ENCODE measurements at places on chromosomes 3 and 15.

GRCh38 chr3:13593615-13594014, 44.7 kb downstream of the FBLN2 start:
- no peak for DNase-seq

DNA sequence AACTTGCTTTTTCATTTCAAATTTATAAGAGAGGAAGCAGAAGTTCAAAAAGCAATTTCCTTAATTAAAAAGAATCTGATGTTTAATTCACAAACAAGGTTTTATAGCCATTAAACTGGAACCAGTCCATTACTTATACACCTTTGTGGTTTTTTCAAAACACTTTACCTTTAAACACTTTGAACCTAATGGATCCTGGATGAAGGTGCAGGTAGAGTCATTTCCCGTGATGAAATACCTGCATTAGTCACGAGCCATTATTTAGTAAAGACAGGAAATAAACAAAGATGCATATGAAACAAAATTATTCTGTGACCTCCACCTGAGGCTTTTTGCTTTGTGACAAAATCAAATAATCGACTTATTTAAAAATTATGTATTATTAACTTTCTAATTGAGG, 341.7 kb upstream of the UBE2E2 start:
- DNase-seq: no peak

DNA sequence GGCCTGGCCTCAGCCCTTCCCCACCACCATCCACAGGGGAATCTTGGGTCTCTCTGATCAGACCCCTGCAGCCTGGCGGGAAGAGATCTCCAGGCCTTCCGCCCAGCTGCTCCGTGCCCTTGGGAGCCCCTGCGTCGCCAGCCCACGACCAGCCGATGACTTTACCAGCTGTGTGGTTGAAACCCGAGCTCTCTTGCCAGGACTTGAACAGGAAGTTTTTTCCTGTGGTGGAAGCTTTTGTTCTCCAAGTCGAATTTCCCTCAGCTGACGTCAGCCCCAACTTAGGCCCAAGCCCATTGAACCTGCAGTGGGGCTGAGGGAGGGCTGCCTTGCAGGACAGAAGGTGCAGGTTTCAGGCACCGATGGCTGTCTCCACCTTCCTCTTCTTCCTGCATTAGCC, 51.7 kb upstream of the SMAD3 start:
- DNase-seq: no peak

- DNase-seq: no peak
Observed at GRCh38 chr3:129432036-129432435, 3.6 kb upstream of the EFCAB12 start.

DNA sequence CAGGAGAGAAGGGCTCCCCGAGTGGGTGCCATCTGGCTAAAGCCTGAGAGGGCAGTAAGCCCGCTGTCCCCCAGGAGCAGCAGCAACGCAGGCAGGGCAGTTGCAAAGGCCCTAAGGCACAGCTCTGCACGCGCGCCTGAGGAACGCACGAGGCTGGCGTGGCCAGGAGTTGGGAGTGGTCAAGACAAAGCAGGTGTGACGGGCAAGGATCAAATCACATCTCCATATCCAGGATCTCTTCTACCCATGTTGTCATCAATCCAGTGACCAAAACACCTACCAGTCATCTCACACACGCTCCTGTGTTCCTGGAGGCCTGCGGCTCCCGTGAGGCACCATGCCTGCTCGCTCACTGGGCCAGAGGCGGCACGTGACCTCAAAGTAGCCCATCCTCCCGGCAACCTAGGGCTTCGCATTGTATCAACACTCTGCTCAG, 59.5 kb downstream of the ERC2 start:
- no peak for DNase-seq

GRCh38 chr3:175255698-175256097, 396.6 kb downstream of the NAALADL2 start:
- DNase-seq: no peak

DNA sequence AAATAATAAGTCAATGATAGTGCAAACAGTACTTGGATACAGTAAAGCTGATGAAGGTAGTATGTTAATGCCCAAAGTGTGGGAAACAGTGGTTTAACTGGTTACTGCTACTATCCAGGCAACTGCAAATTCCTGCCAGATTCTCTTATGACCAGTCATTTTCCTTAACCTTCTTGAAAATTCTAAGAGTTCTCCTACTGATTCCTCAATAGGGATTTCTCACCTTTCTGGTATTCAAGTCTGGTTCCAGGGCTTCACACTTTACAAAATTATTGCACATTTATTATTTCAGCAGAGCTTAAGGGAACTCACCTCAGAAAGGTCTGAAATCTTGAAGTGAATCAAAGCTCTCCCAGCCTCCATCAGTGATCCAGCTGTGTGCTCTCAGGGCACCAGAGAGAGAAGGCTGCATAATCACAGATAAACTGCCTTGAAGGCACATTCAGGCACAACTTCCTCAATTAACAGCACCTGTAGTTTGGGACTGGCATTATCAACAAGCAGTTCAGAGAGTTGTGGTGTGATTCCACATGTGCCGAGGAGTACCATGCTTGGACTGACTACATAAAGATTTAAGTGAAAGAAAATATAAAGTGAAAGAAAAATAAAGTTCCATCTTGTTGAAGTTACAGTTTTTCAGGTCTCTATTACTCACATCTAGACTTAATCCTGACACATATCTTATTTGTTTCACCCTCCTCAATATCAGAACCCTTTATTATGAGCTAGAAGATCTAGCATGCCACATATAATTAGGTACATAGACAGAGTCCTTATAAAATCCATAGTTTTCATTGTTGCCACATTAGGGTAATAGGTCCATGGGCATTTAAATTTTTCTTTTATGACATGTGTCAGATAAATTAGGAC, 59.5 kb upstream of the TIPARP start:
- no peak for DNase-seq

DNA sequence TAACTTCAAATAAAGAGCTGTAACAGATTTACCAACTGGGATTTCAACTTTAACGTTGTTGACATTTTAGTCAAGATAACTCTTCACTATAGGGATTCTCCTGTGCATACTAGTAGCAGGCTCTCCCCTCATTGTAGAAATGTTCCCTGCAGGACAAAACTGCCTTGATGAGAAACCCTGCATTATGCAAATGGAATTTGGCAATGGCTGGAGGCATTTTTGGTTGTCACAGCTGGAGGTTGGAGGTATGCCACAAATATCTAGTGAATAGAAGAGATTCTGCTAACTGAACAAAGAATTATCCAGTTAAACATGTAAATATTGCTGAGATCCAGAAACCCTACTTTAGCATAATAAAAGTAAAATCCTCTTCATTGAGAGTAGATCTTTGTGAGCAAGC, 928.8 kb upstream of the ALCAM start:
- no peak for DNase-seq

- no peak for DNase-seq
Observed at GRCh38 chr3:74269689-74270088, 344.8 kb downstream of the CNTN3 start.

- no peak for DNase-seq
Observed at GRCh38 chr15:88803241-88803919, at the start of gene ACAN. ACAN (plus strand) TSS chr15:88803436; CDS start chr15:88836207, 32,771 bp downstream.

GRCh38 chr15:45101749-45102148, 12.2 kb downstream of the DUOX2 start:
- no peak for DNase-seq

- DNase-seq: no peak
Observed at GRCh38 chr3:73379465-73379864, 245.3 kb downstream of the PDZRN3 start.

DNA sequence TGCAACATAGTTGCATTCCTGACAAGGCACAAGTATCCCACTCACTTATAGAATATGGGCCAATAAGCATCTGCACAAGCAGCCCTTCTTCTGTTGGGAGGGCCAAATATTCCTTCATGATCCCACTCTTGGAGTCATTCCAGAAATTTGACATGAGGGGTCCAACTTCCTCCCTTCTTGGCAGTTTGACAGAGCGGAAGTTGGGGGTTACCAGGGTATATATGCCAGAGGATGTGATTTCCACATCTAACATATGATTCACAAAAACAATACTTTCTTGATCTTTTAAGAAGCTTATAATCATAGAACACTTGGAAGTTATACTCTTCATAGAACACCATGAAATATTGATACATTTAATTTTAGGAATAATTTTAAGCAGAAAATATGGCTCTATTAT, 100.9 kb upstream of the CRBN start:
- no peak for DNase-seq

DNA sequence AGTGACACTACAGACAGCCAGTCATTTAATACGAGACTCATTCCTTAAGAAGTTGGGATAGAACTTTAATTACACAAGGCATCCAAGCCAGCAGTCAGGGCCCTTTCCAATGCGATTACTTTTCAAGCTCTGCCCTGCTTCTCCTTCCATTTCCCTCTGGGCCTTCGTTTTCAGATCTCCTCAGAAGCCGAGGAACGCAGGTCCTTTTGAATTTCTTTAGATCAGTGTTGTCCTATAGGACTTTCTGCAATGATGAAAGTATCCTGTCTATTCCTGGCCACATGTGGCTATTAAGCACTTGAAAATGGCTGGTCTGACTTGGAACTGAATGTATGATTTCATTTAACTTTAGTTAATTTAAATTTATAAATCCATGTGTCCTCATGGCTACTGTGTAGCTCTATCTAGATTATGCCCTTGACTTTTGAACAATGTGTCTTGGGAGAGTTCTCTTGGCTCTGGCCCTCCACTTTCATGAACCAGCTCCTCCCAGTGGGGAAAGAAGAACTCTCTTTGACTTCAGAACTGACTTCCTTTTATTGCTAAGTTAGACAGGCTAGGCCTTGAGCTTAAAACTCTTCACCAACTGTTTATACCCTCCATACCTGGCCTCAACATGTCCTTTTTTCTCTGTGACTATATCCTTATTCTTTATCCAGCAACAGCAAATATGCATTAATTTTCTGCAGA, 22.6 kb downstream of the TGFBR2 start:
- no peak for DNase-seq

- no peak for DNase-seq
Observed at GRCh38 chr3:155981669-155982068, 111.2 kb downstream of the GMPS start.

DNA sequence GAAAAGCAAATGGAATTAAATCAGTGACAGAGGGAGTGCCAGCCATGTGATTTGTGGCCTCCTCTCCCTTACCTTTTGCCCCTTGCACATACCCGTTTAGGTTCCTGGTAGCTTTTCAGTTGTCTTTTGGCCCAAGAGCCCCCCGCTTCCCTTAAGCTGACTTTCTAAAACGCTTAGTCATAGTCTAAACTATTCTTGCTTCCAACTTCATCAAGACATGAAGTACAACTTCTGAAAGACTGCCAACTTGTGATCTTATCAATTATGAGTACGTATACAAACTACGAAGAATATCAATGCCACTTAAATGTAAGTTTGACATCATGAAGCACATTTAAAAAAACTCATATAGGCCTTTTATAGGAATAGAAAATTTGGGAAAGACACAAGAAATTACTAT, 61.9 kb downstream of the EIF3J start:
- DNase-seq: no peak

All from chondrocyte (in vitro differentiated cells).